Activated T-helper 9 cell treated with anti-CD3 and anti-CD28 coated beads, Interleukin-2, amount 50 U/mL, for 16 hours (primary cell): ENCODE measurements at places on chromosomes 7 and 10.

DNA sequence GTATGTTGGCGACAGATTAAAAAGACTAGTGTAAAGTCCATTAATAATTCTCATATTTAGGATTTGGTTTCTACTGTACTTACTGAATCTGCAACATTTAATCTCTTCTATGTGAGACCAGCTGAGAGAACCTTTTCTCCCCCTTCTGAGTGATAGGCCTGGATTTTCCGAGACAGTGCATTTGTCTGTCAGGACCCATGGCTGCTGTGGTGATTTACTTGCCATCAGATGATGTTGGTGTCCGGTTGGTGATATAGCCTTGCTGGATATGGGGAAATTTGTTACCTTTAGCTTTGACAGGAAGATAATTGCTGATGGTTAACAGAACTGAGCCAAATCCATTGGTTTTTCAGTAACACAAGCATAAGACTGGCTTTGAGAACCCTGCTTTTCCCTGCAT, 517.2 kb downstream of the LRMDA start:
- no peak for DNase-seq

DNA sequence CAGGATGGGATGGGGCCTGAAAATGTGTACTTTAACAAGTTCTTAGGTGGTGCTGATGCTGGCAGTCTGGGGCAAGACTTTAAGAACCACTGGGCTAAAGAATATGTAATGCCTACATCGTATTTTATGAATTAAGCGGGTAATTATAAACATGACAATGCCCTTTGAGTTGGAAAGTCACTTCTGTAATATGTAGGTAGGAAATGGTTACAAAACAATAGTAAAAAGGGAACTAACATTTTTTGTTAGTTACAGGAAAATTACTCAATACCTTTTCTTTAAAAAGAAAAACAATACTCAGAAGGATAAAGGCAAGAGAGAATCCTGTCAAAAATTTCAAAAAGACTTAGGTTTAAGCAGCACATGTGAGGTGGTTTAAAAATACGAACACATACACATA, 48.3 kb upstream of the STEAP4 start:
- DNase-seq, result no peak

- no peak for DNase-seq
Measured at GRCh38 chr10:94282369-94282768, 80.4 kb downstream of the NOC3L start.

DNA sequence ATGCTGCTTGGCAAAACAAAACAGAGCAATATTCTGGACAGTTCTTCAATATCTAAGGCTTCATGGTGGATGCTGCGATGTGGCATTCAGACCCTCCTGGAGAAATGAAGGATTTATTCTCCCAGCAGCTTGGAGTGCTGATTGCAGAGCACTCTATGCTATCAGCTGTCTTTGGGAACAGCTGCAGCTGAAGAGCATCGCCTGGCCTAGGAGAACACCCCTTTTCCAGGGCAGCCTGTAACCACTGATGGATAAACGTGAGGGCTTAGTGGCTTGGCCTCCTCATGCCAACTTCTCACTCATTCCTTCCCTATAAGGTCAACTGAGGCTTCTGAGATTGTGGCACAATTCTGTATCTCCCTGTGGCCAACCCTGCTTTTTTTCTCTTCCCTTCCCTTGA, 638.1 kb upstream of the CNTNAP2 start:
- DNase-seq, result no peak

- no peak for DNase-seq
Measured at GRCh38 chr7:100649826-100650565, 6.3 kb downstream of the ACTL6B start.

DNA sequence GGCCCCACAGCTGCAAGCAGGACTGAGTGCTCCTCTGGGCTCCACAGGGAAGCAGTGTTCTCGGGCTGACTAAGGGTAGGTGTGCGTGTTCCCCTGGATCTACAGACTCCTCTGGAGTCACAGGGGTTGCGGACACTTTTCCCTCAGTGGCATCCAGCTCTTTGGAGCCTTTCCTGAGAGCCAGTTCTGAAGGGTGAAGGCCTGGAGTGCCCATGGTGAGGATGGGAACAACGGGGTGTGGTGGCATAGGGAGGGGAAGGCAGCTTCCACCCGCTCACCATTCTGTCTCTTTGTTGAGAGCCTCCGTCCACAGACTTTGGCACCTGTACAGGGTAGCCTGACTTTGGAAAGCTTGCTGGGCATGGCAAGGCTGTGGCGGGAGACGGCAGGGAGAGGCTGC, 104.1 kb upstream of the PCBD1 start:
- no peak for DNase-seq

- DNase-seq, result no peak
Measured at GRCh38 chr7:103141753-103142404, 7.0 kb downstream of the NAPEPLD start.

DNA sequence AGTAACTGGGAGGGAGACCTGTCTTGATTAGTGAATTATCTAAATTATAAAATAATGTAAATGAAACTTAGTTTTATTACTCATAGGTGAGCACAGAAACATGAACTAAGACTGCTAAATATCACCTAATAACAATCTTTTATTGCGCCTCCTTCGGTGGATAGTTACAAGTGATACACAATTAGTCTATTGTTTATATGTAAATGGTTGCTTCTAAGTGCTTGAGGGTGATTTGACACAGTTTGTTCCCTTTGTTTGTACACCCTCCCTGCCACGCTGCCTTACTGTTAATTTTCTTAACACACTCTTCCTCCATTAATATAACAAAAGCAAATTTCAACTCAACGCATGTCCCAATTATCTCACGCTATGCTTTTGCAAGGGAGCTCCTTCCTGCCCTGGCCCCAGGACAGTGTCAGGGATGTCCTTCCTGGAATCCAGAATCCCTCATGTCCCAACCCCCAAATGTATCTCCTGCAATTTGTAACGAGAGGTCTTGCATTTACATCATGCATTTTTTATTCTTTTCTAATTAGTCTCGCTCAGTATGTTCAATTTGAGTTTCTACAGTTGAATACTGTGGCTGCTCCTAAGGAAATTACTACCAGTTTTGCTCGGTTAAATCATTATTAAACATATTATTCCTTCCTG, 4.2 kb downstream of the NPSR1 start:
- DNase-seq, result no peak

- DNase-seq, result no peak
Measured at GRCh38 chr7:129617178-129617577, 5.7 kb downstream of the NRF1 start.

- DNase-seq, result no peak
Measured at GRCh38 chr7:140876519-140877248, 48.0 kb downstream of the BRAF start.

GRCh38 chr7:151139071-151139790, 28.3 kb downstream of the GBX1 start:
- DNase-seq, result no peak

- no peak for DNase-seq
Measured at GRCh38 chr10:20856484-20856883, 40.6 kb downstream of the NEBL start.
